ENCODE measurements at places on chromosomes 3 and 15. TPM values are rescaled to one million over a fixed set of nuclear protein-coding genes. Genes with fewer than 3 reads are reported as not detected.

The USF3 gene
- total RNA-seq: 22.5 TPM

The ANKRD63 gene
- total RNA-seq: not detected

DNA sequence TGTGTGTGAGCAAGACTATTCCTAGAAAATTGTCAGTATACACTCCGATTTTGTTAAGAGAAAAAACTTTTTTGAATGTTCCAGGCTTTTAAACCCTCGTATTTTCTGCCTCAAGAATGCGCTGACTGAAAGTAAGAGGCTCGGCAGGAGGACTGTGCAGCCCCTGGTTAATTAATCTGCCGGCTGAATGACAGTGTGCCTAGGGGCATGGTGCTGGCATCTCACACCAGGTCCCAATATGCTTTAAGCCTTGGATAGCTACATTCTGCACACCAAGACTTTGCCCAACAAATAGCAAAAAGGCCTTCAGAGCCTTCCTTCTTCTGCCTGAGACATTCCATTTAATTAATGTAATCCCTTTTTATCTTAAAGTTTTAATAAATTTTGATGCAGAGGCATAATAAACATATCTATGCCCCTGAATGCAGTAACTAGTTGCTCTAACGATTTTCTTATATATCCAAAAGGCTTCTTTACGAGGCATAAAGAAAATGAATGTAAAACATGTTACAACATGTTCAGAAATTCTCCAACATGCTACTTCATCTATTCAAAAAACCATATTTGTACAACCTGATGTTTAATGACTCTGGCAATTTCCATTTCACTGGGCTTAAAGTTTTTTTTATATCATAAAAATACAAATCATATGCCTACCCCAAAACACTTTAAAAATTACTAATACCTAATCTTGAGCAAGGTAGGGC, 37.9 kb downstream of the DPH6 start:
- no peak for DNase-seq

DNA sequence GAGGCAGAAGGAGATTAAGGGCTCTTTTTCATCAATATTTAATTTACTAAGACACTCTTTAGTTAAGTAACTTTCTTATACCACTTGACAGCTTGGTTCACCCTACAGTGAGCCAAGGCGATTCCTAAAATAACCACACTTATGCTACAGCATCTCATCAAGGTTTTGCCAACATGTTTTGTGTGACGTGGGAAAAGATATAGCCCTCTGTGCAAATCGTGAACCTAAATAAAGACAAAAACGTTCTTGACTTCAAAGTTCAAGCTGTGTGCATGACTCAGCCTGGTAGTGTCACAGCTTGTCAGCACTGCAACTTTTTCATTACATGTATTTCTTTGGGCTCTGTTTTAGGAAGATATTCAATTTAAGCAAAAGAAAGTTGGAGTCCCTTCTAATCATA, 297.0 kb upstream of the EPHA3 start:
- DNase-seq: no peak

The TMEM158 gene
- 131 TPM for total RNA-seq

- DNase-seq: no peak
Observed at GRCh38 chr3:81300324-81300927, 461.0 kb downstream of the GBE1 start.

DNA sequence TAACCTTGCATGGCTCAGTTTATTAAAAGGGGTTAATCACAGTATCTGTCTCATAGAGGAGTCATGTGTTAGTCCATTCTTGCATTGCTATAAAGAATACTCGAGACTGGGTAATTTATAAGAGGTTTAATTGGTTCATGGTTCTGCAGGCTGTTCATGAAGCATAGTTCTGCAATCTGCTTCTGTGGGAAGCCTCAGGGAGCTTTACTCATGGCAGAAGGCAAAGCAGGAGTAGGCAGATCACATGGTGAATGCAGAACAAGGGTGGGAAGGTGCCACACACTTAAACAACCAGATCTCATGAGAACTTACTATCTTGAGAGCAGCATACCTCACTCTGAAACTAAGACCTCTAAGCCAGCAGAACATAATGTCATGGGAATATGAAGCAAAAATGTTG, 42.2 kb upstream of the PTX3 start:
- DNase-seq: no peak

The MST1R gene
- total RNA-seq: 0.27 TPM

The WDR82 gene
- 58.6 TPM for total RNA-seq

DNA sequence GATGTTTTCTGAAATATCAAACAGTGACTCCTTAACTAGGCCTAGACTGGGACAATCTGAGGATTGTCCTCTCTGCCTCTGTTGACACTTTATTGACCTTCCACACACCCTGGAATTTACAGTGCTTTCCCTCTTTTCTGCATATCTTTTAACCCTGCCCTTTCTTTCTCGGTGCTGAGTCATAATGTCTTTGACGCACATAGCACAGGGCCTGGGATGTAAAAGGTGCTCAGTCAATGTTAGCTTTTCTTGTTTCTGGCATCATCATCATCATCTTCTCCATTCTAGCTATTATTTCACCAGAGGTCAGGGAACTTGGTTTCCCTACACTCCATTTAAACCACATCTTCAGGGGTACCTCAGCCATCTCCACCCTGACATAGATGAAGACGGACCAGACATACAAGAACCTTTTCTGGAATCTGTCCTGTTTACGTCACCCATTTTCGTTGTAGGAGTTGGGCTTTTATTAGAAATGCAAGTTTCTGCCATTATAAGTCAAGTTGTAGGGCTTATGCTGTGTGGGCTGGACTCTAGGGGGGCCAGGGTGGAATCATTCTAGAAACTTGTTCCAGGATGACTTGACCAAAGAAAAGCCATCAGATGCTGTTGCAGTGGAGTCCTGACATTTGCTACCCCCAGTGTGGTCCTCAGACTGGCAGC, 46.6 kb downstream of the ZBTB38 start:
- DNase-seq: no peak

GRCh38 chr15:55372701-55373440, 35.3 kb downstream of the CCPG1 start:
- no peak for DNase-seq

GRCh38 chr3:105365391-105366325, 1.1 kb upstream of the ALCAM start:
- peak; percentile 63 for DNase-seq

DNA sequence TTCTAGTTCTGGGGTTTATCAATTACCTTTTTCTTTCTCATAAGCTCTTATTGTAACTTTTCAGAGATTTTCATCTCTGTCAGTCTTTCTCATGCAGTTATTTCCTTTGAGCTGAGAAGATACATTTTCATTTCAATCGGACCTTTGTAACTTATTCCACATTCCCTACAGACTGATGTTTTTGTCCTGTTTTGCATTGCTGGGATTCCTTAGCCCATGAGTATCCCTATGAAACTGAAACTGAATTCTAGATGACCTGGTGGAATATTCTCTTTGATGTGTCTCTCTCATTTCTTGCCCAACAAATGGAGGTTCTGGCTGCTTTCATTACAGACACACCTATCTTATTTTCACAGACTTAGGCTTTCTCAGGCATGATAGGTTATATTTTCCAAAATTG, 10.5 kb upstream of the EPHA6 start:
- no peak for DNase-seq

DNA sequence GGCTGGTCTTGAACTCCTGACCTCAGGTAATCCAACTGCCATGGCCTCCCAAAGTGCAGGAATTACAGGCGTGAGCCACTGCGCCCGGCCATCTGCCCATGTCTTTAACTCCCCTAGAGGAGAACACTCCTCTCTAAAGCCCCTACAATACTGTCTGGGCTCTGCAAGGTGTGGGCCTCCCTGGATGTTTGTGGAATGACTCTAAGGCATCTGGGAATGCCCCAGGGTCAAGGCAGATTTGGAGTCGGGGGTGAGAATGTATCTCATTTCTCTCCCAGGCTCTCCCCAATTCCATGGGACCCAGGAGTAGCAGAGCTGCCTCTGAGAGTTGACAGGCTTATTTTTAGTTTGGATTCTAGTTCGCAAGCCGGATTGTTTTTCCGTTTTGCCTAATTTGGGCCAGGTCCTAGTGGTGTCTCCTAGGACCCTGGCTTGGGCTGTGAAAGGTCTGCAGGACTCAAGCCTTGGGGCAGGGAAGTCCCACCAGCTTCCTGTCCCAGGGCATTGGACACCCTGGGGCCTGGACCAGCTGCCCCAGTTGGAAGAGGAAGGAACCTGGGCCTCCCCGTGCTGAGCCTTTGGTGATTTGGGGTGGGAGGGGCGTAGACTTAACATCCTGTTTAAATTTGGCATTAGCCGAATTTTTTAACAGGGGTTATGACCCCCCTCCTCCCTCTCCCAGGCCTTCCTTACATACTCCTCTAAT, 53.5 kb downstream of the MAGEF1 start:
- DNase-seq: peak; percentile 78

- no peak for DNase-seq
Observed at GRCh38 chr15:87439090-87439489, 817.4 kb downstream of the NTRK3 start.

The GABRB3 gene
- total RNA-seq: not detected

DNA sequence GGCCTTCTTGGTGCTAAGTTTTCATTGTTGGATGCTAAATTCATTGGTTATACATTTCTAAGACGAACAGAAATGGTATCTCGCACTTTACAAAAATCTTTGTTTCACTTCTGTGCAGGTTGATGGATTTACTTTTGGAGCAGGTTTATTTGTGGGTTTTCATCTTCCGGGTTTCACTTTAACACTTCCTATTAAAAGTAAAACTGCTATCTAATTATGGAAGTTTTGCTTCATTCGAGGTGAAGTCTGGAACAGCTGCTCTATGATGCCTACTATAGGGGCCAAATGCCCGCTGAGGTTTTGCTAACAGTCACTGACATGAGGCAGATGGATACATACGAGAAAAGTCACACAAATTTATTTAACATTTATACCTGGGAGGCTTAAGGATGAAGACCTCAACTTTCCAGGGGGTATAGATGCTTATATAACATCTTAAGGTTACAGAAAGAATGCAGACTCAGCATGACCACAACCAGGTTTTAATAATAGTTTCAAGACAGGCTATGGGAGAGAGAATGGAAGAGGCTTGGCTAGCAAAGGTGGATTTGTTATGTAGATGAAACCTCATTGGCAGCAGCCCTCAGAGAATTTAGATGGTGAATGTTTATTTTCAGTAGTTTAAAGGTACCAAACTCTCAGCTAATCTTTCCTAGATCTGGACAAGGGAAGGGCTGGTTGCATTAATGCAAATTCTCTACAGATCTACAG, 54.2 kb downstream of the OSTN start:
- DNase-seq: no peak

- no peak for DNase-seq
Observed at GRCh38 chr3:48567090-48567489, 3.5 kb upstream of the UCN2 start.

GRCh38 chr3:130827486-130827885, 66.4 kb upstream of the ATP2C1 start:
- DNase-seq: no peak

DNA sequence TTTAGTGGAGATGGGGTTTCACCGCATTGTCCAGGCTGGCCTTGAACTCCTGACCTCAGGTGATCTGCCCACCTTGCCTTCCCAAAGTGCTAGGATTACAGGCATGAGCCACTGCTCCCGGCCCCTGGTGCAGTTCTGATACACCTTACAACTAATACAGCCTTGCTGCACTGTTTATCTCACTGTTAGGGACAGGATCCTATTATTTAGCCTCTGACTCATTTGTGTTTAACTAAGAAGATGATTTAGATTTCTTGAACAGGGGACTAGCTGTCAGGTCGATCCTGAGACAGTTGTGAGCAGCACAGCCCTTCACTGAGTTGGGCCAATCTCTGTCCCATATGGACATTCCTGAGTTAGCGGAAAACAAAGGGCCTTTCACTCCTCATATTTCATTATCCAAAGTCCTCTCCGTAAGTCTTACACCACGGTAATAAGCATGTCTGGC, 19.2 kb downstream of the GYG1 start:
- DNase-seq: no peak

DNA sequence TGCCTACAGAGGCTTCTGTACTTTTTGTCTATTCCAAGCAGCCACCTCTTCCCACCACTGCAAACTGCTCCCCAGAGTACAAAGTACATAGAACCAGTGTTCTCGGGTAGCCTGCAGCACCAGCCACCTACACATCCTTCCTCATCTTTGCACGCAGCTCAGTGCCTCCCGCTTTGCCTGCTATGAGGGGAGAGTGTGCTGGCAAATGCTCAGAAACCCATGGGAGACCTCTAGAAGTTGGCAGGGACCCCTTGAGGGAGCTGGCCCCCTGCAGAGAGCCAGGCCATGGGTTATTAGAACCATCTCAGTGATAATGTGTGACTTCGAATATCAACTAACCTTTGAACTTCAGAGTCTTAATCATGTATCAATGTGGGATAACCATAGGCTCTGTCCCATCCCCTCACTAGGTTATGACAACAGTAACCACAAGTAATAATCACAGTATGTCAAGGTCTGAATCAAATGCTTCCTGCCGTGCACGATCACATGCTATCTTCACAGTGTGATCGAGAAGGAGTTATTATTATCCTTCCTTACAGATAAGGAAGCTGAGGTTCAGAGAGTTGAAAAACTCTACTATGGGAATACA, 22.8 kb upstream of the SMAD3 start:
- DNase-seq: no peak

- no peak for DNase-seq
Observed at GRCh38 chr15:92663250-92663951, 7.8 kb upstream of the FAM174B start.

DNA sequence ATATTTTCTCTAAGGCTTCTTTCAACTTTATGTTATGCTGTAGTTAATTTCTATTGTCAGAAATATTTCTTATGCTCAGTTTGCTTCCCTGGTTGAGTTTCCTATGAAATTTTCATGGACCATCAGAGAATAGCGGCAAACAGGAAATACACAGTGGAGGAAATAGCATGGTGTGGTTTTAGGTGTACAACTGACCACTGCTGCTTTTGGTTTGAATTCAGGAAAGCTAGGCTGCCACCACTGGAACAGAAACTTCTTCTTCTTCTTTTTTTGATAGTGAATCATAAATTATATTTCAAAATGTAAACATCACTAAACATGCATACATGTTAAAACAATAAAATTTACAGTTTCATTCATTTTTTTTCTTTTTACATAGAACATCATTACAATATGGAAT, 316.6 kb upstream of the TGFBR2 start:
- no peak for DNase-seq

DNA sequence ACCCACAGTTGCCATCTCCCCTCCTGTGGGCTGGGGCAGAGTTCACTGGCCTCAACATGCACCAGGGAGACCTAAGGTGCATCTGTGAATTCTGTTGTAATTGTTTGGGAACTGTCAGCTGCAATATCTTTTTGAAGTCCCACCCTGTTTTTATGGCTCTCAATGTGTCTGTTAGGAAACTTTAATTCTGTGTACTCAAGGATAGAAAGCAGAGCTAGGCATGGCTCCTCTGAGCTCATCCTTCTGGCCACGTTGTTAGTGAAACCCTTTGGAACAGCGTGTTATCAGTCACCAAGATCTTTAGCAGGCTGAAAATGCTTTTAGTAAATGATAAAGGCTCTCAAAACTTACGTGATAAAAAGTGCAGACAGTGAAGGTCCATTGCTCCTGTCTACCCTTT, 33.6 kb upstream of the MTMR10 start:
- no peak for DNase-seq

The ZNF860 gene
- total RNA-seq: 0.36 TPM

GRCh38 chr3:111913163-111913763, 54.2 kb downstream of the PHLDB2 start:
- DNase-seq: no peak

GRCh38 chr15:80674245-80674614, 20.9 kb upstream of the ABHD17C start:
- DNase-seq: no peak
